Inflammatory macrophage treated with lipopolysaccharide for 4 hours (primary cell): ENCODE measurements at places on chromosomes 2 and 18.
A peak's percentile ranks its signal among the peaks of the same experiment; 100 is the strongest.

GRCh38 chr2:86066007-86066578, 39.6 kb downstream of the POLR1A start:
- DNase-seq = no peak

GRCh38 chr2:26639685-26640243, 1.4 kb downstream of the CIB4 start:
- no peak for DNase-seq

- DNase-seq = no peak
Observed at GRCh38 chr18:13672657-13673056, 53.7 kb downstream of the FAM210A start.

DNA sequence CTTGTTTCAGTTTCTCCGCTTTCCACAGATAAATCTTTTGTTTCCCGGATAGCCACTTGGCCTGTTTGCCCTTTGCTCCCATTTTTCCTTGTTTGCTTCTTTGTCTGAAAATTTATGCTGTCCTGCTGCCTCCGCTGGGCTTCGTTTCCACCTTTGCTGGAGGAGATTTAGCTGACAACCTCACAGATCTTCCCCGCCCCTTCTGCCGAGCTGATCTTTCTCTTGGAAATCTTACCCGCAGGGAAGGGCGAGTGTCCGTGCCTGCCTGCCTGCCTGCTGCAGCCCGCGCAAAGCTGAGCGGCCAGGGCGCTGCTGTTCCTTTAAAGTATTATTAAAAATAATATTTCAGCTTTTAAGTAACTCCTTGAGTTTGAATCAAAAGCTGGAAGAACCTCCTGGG, 1.4 kb upstream of the XRCC5 start:
- no peak for DNase-seq

DNA sequence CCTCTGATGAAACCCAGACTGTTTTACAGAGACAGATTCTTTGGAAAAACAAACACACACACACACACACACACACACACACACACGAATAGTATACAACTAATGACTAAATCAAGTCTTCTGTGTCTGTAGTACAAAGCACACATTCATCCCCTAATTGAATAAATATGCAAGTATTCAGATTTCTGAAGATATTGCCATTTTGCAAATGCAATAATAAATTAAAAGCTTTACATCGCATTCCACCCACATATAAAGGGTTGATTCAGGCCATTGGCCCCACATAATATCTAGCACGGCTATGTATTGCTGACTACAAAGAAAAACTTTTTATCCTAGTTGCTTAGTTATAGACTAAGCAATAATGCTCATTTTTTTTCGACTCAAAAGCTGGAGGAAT, 86.2 kb downstream of the PAX3 start:
- no peak for DNase-seq

- DNase-seq = no peak
Observed at GRCh38 chr18:11160313-11160712, 10.9 kb upstream of the PIEZO2 start.

GRCh38 chr18:61742565-61743429, 150.0 kb downstream of the RNF152 start:
- DNase-seq = peak; percentile 30

DNA sequence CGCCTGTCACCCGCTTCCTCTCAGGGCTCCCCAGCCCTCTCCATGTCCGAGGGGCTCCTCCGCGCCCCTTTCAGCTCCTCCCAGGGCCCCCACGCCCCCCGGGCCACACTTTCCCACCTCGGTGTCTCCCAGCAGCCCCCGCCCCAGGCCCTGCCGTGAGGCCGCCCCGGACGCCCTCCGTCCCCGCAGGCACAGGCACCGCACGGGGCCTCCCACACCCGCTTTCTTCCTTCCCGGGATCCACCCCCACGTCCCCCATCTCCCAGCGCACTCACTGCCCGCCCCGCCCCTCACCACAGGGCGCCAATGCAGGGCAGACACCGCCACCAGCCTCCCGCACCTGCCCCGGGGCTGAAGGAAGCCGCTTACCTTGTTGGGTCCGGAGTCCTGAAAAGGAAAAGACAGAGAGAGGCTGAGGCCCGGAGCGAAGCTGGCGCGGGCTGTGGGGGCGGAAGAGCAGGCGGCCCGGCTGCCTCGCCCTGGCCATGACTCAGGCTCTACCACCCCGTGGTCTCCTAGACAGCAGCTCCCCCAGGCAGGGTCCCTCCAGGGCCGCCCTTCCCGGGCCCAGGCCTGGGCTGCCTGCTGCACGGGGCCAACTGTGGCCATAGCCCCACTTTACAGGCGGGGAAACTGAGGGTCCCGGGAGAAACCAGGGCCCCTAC, 37.7 kb downstream of the KIF1A start:
- DNase-seq = no peak

GRCh38 chr2:64873472-64873924, 115.7 kb upstream of the SLC1A4 start:
- DNase-seq = peak; percentile 52

- DNase-seq = no peak
Observed at GRCh38 chr18:31190919-31191318, 28.3 kb upstream of the DSC1 start.

DNA sequence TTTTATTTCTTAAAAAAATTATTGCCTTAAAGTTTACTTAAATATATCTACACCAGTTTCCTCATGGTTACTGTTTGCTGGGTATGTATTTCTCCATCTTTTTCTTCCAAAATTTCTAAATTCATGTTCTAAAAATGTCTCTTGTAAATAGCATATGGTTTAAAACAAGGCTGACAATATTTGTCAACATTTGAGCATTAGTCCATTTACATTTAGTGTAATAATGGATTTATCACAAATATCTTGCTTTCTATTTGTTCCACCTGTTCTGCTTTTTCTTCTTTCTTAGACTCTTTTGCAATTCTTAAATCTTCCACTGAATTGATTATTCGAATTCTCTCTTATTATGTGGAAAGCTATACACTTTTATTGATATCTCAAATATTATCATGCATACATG, 87.7 kb upstream of the SMAD7 start:
- DNase-seq = no peak

DNA sequence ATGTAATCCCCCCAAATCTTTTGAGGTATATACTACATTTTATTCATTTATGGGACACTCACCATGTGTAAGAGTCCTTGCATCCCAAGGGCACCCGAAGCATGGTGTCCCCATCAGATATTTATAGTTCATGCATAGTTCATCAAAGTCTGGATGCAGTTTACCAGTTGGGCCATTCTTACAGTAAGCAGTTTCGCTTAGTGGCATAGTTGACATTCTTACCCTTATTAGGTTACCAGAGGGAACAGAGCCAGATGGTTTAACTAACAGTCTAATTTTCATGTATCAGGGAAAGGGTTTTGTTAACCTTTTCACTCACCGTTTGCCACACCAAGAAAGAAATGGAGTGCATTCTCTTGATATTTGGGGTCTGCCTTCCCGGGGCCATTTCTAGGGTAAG, 7.1 kb downstream of the ZNF407 start:
- no peak for DNase-seq
